ENCODE measurements at places on chromosomes 7 and 10.

DNA sequence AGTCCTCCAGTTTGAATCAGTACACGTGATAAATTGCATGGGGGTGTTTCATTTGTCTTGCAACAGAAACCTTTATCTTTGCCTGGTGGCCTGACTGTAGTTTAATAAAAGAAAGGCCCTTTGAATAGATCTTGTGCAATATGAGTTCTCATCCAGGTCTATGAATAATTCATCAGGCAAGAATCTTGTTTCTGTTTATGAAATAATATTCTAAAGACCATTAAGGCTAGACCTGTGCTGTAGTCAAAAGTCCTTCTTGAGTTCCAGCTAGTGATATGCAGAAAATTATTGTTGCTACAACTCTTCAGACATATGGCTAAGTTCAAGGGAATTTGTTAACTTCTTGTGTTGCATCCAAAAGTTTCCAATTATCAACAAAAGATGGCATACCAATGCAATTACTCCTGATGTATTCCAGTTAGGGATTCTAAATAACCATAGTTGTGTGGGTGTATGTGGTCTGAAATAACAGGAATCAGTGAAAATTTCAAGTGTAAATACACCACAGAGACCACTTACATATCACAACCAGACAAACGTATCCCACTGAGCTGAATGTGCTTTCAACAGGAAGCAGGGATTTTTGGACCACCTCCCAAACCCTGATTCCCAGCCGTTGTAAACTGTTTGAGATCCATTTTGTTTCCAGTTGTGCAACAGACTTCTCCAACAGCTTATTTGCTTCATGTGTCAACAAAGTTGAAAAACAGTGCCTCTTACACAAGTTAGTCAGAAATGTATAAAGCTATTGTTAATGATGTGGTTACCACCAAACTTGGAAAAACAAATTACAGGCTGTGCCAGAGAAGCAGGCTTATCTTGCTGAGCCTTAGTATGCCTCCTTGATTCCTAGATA, 54.7 kb upstream of the BICC1 start:
- DNase-seq: peak; percentile 100

- DNase-seq: no peak
Measured at GRCh38 chr10:7085913-7086589, 324.8 kb downstream of the SFMBT2 start.

DNA sequence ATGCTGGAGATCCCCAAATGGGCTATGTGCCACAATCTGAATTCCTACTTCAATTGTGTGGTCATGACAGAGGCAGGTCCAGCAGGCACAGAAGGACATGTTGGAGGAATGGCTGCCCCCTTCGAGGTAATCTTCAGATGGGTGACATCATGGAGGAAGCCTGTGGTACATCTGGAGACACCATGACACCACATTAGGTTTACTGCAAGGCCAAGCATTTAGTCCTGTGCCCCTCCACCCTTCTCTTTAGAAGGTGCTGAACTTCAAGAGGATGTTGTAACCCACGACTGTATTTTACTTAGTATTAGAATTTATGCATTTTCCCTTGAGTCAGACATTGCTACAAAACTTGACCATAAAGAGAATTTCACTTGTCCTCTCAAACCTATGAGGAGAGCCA, 75.1 kb upstream of the DDC start:
- DNase-seq: peak; percentile 37

DNA sequence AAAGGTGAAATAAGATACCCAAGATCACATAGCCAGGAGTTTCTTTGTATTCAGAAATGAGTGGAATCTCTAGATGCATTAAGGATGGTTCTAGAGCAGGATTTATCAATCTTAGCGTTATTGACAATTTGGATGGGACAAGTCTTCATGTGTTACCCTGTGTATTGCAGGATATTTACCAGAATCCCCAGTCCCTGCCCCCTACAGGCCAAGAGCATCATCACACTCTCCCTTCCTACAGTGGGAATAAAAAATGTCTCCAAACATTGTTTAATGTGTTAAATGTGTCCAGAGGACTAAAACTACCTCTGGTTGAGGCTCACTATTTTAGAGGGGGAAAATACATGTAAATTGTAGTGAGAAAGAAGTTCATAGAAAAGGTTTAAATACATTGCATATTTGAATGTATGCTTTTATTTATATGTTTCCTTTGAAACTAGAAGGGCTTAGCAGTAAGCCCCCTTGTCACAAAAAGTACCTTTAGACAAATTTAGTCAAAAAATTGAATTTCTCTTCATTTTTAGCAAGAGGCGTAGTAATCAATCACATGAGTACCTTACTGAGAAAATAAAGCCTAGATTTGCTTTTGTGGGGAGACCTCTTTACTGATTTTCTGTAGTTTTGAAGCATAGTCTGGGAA, 141.2 kb downstream of the MLLT10 start:
- DNase-seq: peak; percentile 32

- DNase-seq: no peak
Measured at GRCh38 chr10:88762906-88763305, 3.1 kb downstream of the LIPN start.

GRCh38 chr10:68435803-68436202, 28.7 kb upstream of the RUFY2 start:
- no peak for DNase-seq

- no peak for DNase-seq
Measured at GRCh38 chr7:79009647-79010046, 443.8 kb downstream of the MAGI2 start.

- no peak for DNase-seq
Measured at GRCh38 chr7:156091519-156092080, 279.3 kb upstream of the SHH start.

DNA sequence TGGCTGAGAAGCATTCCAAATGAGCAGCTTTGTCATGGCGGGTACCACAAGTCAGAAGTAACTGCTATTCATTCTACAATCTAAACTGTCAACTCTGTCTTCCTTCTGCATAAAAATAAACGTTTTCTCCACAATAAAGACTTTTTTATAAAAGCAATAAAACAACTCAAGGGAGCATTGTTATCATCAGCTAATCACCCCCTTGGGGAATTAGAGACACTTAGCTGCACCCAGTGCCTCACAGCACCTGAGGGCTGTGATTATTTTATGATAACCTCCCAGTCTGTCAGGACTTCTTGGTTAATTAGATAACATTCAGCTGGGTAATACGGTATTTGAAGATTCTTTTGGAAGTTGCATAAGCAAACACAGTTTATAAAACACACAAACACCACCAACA, 155.6 kb downstream of the PPP1R3A start:
- no peak for DNase-seq

- peak; percentile 52 for DNase-seq
Measured at GRCh38 chr7:18895456-18895855, 222.0 kb downstream of the TWIST1 start.

DNA sequence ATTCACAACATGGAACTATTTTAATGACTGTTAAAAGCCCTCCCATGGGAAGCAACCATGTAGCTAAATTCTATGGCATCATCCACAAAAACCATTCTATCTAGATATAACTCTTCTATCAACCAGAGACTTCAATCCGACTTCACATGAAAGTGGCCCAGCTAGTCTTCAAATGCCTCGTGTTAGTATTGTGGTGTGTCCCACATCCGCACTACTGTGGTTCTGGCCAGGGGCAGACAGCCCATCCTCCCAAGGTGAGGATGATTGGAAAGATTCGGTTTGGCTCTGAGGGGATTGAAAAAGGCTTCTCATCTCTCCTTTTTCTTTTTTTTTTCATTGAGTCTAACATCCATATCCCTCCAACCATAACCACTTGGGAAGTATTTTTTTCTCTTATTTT, 253.0 kb upstream of the KLF6 start:
- DNase-seq: no peak

DNA sequence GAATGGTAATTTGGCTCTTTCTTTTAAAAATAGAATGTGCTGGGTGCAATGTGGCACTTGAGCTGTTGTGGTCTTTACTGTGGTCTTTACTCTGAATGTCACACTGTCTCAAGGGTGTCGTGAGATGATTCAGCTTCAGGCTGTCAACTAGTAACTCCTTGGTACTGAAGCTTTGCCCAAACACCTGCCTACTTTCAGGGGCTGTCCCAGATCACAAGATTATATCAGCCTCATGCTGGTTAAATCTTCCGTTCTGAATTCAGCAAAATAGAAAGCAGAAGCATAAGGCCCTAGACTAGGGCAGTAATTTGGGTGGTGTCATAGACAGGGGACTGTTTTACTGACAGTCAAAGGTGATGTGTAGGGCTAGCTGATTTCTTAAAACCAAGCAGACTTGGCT, 110.9 kb downstream of the BAMBI start:
- DNase-seq: no peak

DNA sequence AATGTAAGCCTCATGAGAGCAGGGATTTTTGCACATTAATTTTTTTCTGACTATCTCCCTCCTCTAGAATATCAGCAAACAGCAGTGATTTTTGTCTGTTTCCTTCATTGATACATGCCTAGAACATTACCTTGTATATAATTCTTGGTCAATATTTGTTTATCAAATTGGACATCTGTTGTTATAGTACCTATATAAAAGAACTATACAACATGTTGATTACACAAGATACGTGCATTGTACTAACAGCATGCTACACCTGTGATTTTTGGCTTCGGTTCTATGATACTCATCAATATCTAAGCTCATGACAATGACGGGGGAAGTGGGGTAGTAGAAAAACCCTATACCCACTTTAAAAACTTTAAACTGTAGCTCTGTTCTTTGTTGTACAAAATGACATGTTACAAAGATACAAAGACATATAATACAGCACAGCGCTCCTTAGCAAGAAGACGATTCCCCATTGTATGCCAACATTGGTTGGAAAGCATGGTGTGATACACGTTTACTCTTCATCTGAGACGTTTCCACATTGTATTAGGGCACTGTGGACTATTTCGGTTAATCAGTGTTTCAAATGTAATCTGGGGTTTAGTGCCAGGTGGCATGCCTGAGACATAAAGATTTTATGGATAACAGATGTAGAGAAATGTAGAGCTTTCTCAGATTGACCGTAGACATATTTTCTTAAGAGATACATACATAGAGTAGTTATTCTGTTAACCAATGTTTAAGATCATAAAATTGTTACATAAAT, 70.5 kb upstream of the FOXP2 start:
- DNase-seq: no peak

DNA sequence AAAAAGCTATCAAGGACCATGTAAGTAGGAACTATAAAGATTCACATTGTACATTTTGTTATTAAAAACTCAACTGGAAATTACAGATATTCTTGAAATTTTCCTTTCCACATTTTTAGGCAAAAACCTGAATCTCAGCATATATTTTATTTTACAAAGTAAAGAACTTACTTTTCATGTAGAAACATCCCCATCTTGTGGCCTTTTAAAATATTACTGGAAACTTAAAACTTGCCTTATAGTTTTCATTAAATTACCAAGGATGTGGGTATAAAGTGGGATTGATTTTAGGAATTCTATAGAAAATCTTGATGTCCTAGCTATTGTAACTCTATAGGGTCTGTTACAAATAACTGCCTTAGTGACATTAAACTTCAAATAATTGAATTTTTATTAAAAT, 10.6 kb downstream of the DBF4 start:
- peak; percentile 61 for DNase-seq

DNA sequence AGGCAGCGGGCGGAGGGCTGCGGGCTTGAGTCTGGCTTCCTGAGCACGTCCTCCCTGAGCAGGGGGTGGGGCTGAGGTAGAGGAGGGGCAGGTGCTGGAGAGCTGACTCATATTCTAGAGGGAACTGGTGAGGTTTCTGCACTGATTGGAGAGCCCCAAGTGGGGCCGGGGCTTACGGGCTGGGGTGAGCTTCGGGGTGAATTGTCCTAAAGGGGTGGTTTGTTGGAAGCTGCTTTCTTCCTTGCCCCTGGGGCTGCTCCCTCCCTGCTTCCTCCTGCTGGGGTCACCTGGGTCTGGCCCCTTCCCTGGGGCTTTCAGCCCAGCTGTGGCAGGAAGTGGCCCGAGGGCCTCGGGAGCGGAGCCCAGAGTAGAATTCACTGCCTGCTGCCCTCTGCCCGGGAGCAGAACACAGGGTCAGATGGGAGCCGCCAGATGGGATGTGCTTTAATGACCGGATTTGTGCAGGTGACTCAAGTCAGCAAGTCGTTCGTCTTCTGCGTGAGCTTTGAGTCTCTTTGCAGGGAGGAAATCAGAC, 48.6 kb downstream of the FAM20C start:
- DNase-seq: no peak

GRCh38 chr10:71569775-71570588, 149.6 kb downstream of the C10orf105 start:
- peak; percentile 34 for DNase-seq

- DNase-seq: no peak
Measured at GRCh38 chr7:18538554-18539250, 43.2 kb downstream of the HDAC9 start.

- no peak for DNase-seq
Measured at GRCh38 chr7:23308754-23309153, 9.6 kb downstream of the MALSU1 start.

GRCh38 chr10:73756183-73756582, 12.0 kb downstream of the SEC24C start:
- DNase-seq: no peak

GRCh38 chr10:62652114-62652513, 152.4 kb upstream of the ADO start:
- DNase-seq: peak; percentile 61

DNA sequence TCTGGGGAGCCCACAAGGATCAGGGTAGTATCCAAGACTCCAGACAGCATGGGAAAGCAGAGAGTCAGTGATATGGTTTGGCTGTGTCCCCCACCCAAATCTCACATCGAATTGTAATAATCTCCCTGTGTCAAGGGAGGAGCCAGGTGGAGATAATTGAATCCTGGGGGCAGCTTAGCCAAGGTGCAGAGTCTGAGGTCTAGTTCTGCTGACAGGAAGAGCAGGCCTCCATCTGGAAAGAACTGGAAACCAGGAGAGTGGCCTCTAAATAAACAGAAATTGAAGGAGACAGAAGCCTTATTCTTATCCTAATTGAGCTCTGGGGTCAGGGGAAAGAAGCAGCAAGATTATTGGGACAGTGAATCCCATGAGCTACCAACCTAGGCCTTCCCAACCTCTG, 146.7 kb upstream of the NRP1 start:
- DNase-seq: no peak

- DNase-seq: no peak
Measured at GRCh38 chr7:31125171-31125570, 73.1 kb downstream of the ADCYAP1R1 start.

GRCh38 chr10:20289070-20289828, 473.0 kb downstream of the PLXDC2 start:
- DNase-seq: no peak

GRCh38 chr10:67837541-67838314, at the start of gene DNAJC12:
Gene DNAJC12 (minus strand): TSS chr10:67838188. CDS start chr10:67838011, 177 bp downstream.
- DNase-seq: peak; percentile 36

GRCh38 chr7:98984126-98984525, 105.8 kb downstream of the TRRAP start:
- DNase-seq: no peak

- DNase-seq: no peak
Measured at GRCh38 chr10:121305066-121305465, 293.2 kb downstream of the FGFR2 start.

- peak; percentile 98 for DNase-seq
Measured at GRCh38 chr10:72243822-72244437, 27.9 kb upstream of the ASCC1 start.

- DNase-seq: no peak
Measured at GRCh38 chr7:101947899-101948298, 130.5 kb downstream of the CUX1 start.

GRCh38 chr7:77858278-77858677, 59.7 kb downstream of the PHTF2 start:
- DNase-seq: no peak

Data from AG10803 (cell line).